Heart right ventricle (tissue), 16 donors: ENCODE measurements at places on chromosomes 7 and 10. TPM values are rescaled to one million over a fixed set of nuclear protein-coding genes. Genes with fewer than 3 reads are reported as not detected.

Gene CYP26A1
- not detected for polyA plus RNA-seq

GRCh38 chr7:155886391-155887173 lies 74.3 kb upstream of the SHH start:
- peaks cover 3% of the 10 kb centered on the region for H3K4me1 ChIP-seq
- no peaks in the 10 kb centered on the region for H3K36me3 ChIP-seq
- no peak overlapping the region for H3K4me3 ChIP-seq
- no peak for DNase-seq

Gene PROSER2
- polyA plus RNA-seq: 0.80 TPM

Gene CTBP2
- polyA plus RNA-seq: 14.7 TPM

DNA sequence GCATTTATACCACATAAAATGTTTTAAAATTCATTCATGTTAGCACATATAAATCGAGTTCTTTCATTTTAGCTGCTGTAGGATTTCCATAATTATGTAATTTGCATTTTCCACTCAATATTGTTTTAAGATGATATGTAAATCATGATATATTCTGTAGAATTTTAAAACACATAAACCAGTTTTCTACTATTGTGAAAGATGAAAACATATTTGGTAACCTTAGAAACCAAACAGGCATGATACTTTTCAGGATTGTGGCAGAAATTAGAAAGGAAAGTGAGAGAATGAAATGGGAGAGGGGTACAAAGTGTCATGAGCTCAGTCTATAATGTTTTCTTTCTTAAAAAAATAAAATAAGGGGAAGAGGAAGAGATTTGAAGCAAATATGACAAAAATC lies 269.3 kb downstream of the PPP1R3A start:
- no peaks in the 10 kb centered on the region for H3K27me3 ChIP-seq
- no peak for DNase-seq
- no peak overlapping the region for H3K27ac ChIP-seq
- no peak overlapping the region for H3K4me3 ChIP-seq
- no peaks in the 10 kb centered on the region for H3K36me3 ChIP-seq

GRCh38 chr10:121576139-121576538 lies 22.1 kb downstream of the FGFR2 start:
- H3K27ac ChIP-seq: no peak overlapping the region
- no peaks in the 10 kb centered on the region for H3K4me1 ChIP-seq
- H3K27me3 ChIP-seq: no peaks in the 10 kb centered on the region
- no peak overlapping the region for H3K4me3 ChIP-seq
- no peak for DNase-seq

DNA sequence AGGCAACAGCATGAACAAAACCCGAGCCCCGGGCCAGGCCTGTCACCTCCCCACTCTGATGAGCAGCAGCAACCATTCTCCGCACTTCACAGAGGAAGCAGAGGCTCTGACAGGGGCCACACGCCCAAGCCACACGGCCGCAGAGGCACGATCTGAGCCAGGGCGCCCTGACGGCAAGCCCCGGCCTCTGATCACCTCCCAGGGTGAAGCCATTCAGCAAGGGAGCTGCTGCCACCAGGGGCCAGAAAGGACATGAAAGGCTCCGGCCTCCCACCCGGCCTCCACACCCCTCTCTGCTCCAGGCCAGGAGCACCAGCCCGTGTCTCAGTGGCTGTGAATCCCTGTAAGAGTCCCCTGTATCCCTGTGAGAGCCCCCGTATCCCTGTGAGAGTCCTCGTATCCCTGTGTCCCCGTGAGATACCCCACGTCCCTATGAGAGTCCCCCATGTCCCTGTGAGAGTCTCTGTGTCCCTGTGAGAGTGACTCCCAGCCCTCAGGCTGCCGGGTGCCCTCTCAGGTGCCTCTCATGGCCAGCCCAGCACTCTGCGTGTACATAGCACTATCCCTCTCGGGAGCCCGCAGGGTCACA lies 187.8 kb downstream of the MAD1L1 start:
- no peaks in the 10 kb centered on the region for H3K27me3 ChIP-seq
- no peaks in the 10 kb centered on the region for H3K36me3 ChIP-seq
- DNase-seq: no peak
- no peaks in the 10 kb centered on the region for H3K4me1 ChIP-seq
- H3K4me3 ChIP-seq: no peak overlapping the region

DNA sequence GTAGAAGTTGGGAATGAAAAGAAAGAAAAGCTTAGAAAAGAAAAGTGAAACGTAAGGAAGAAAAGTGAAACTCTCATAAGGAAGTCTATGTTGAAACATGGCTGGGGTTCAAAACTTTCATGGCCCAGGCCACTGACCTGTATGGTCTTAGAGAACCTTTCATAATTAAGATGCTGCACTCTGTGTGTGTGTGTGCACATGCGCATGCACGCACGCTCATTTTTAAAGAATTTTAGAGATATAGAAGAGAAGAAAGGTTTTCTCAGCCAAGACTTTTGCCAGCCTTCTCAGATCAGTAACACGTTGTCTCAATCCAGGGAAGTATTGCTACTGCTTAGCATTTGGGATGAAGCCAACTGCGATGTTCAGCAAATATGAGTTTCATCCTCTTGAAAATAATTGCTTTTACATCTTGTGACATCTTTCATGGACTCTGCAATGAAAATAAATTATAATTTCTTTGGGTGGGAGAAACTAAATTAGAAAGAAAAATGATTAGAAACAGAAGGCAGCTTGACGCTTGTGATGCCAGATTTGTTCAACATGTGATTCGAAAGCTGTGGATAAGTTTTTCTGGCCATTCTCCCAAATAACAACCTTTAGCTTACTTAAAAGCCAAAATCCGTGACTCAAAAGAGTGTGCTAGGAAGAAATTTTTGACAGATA lies 16.2 kb upstream of the SLC26A4 start:
- no peak overlapping the region for H3K4me3 ChIP-seq
- no peaks in the 10 kb centered on the region for H3K36me3 ChIP-seq
- DNase-seq: no peak
- no peak overlapping the region for H3K27ac ChIP-seq
- H3K27me3 ChIP-seq: no peaks in the 10 kb centered on the region
- H3K4me1 ChIP-seq: peaks cover 12% of the 10 kb centered on the region

DNA sequence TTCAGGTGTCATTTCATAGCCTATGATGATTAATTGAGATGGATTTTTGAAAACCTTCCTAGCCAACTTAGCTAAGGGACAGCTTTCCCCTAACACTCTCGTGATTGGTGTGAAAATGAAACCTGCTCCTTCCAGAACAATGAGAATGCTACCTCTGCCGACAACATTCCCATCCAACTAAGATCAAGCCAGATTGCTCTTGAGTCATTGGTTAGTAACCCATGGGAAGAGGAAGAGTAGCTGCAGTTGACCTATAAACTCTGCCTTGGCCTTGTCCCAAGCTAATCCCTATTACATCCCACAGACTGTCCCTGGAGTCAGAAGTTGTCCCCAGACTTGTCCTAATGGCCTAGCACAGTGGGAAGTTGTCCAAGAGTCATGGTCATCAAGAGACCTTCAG lies 80.5 kb upstream of the SVIL start:
- no peak overlapping the region for H3K4me3 ChIP-seq
- no peaks in the 10 kb centered on the region for H3K36me3 ChIP-seq
- H3K27ac ChIP-seq: no peak overlapping the region
- no peak for DNase-seq
- peaks cover 6% of the 10 kb centered on the region for H3K4me1 ChIP-seq
- no peaks in the 10 kb centered on the region for H3K27me3 ChIP-seq

Gene EMX2
- 0.59 TPM for polyA plus RNA-seq

- no peaks in the 10 kb centered on the region for H3K4me1 ChIP-seq
- H3K36me3 ChIP-seq: no peaks in the 10 kb centered on the region
- no peak overlapping the region for H3K27ac ChIP-seq
- no peak for DNase-seq
Measured at GRCh38 chr10:112517451-112517862, 70.4 kb downstream of the VTI1A start.

DNA sequence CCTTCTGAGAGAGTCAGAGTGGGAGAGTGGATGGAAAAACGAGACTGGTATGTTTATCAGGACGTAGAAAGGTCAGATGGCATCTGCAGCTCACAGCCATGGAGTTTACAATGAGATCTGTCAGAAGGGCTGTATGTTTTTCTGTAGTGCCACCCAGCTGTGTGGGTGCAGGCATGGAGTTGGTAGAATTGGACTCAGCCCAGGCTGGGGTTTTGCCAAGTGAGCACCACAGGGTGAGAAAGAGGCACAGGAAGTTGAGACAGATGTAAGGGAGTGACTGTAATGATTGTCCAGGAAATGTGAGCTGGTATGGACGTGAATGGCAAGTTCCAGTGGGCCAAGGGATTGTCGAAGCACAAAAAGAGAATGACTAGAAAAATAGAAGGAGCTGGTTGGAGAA lies 9.1 kb upstream of the ZYX start:
- no peaks in the 10 kb centered on the region for H3K4me1 ChIP-seq
- H3K27me3 ChIP-seq: no peaks in the 10 kb centered on the region
- H3K27ac ChIP-seq: no peak overlapping the region
- peak; percentile 57 for DNase-seq

- no peaks in the 10 kb centered on the region for H3K36me3 ChIP-seq
- DNase-seq: no peak
- H3K4me3 ChIP-seq: no peak overlapping the region
- peak overlapping the region; percentile 53 for H3K27ac ChIP-seq
- no peaks in the 10 kb centered on the region for H3K27me3 ChIP-seq
Measured at GRCh38 chr10:30185916-30186315, 126.5 kb upstream of the JCAD start.

Gene TAS2R5
- polyA plus RNA-seq: 0.59 TPM

Gene GRID2IP
- polyA plus RNA-seq: 0.01 TPM

GRCh38 chr7:158649279-158649678 lies 55.3 kb downstream of the NCAPG2 start:
- H3K4me3 ChIP-seq: no peak overlapping the region
- H3K27me3 ChIP-seq: no peaks in the 10 kb centered on the region
- H3K4me1 ChIP-seq: peaks cover 9% of the 10 kb centered on the region

Gene COL13A1
- polyA plus RNA-seq: 2.5 TPM

DNA sequence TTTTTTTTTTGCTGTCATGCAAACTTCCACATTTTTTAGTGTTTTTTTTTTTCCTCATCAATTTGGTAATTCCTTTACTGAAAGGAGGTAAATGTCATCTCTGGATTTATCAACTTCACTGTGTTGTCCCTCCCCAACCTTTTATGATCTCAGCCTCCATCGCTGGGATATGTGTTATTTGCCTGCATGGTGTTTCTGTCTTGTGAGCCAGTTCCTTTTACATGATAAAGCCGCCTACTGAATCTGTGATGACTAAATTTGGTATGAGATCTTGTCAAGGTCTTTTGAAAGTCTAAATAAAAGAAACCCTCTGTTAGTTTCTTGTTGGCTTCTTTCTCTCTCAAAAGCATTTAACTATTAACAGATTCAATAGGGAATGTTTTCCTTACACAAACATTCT lies 39.3 kb downstream of the TAS2R41 start:
- H3K27me3 ChIP-seq: no peaks in the 10 kb centered on the region
- H3K36me3 ChIP-seq: no peaks in the 10 kb centered on the region
- peaks cover 3% of the 10 kb centered on the region for H3K4me1 ChIP-seq
- H3K27ac ChIP-seq: no peak overlapping the region

Gene CYP3A4
- not detected for polyA plus RNA-seq

- no peaks in the 10 kb centered on the region for H3K36me3 ChIP-seq
- H3K27ac ChIP-seq: no peak overlapping the region
- peaks cover 25% of the 10 kb centered on the region for H3K27me3 ChIP-seq
- H3K4me3 ChIP-seq: no peak overlapping the region
Measured at GRCh38 chr7:5296611-5297226, 14.0 kb downstream of the SLC29A4 start.

GRCh38 chr10:82943142-82943541 lies 1068.1 kb downstream of the NRG3 start:
- H3K4me1 ChIP-seq: no peaks in the 10 kb centered on the region
- no peaks in the 10 kb centered on the region for H3K36me3 ChIP-seq
- DNase-seq: no peak
- H3K27me3 ChIP-seq: no peaks in the 10 kb centered on the region

DNA sequence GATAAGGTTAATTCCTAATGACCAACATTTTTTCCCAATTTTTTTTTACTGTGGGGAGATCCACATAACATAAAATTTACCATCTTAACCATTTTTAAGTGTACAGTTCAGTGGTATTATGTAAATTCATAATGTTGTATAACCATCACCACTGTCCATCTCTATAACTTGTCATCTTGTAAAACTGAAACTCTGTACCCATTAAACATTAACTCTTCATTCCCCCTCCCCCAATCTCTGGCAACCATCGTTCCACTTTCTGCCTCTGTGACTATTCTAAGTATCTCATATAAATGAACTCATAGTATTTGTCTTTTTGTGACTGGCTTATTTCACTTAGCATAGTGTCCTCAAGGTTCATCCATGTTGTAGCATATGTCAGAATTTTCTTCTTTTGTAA lies 46.0 kb upstream of the HPS1 start:
- H3K27me3 ChIP-seq: no peaks in the 10 kb centered on the region
- no peaks in the 10 kb centered on the region for H3K4me1 ChIP-seq
- no peaks in the 10 kb centered on the region for H3K36me3 ChIP-seq
- H3K4me3 ChIP-seq: no peak overlapping the region
- H3K27ac ChIP-seq: no peak overlapping the region
